Right forelimb (tissue), 1 donor: ENCODE measurements at places on chromosomes 16 and 17.
A peak's percentile ranks its signal among the peaks of the same experiment; 100 is the strongest.

DNA sequence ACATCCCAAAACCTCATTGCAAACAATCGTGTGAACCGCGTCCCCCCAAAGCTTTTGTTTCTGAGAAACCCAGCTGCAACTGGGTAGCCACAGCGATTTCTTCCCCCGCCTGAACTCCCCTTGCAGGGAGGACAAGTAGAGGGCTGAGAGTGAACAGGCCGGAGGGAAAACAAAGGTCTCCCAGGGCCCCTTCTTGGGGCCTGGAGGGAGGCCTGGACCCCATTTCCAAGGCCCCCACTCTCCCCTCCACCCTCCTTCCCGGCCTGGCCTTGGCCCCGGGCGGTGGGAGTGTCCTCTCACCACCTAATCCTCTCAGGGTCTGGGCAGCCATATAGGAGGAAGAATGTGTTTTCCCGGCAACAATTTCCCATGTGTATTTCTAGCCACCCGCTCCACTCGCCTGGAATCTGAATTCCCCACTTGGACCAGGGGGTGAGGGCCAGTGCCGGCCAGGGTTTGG is 2.6 kb downstream of the GLIS2 start:
- no peak for DNase-seq

GRCh38 chr17:28643983-28644786 is 773 bp downstream of the BLTP2 start:
- DNase-seq, result peak; percentile 47

- DNase-seq, result no peak
Measured at GRCh38 chr17:49903523-49903922, 55.7 kb upstream of the TAC4 start.

GRCh38 chr17:37365589-37365988 is 10.2 kb upstream of the C17orf78 start:
- DNase-seq, result no peak

DNA sequence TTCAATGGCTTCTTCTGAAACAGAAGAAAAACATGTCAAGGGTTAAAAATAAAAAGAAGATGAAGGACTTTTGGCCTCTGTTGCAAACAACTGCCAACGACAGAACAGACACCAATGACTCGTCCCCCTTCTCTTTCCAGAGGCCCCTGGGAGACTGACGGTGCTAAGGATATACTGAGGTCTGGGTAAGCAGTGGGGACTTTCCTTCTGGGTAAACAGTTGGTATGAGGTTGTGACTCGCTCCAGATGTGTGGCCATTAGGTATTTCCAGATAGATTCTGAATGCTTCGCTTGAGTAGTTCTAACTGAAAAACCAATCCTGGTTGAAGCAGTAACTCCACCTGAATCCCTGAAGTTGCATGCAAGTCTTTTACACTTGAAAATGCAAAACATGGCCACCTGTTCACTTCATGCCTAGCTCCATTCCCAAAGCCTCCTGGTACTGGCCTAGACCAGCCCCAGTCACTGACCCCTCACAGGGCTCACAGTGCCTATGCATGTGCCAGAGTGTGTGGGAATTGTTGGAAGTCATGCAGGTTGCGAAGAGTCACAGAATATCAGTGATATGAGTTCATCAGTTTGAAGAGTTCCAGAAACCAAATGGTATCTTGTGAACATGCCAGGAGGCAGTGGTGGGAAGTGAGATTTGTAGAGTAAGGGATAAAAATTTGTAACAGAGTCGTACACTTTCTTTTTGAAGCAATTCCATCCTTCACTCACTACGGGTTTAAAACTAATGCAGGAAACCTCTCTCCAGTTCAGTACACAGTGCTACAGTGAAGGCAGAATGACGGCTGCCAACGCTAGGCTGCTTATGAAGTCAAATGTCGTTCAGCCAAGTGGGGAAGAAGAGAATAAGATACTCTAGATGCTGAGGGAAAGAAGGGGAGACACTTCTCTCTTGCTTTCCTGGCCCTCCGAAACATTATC is 217.8 kb downstream of the ZFHX3 start:
- no peak for DNase-seq

DNA sequence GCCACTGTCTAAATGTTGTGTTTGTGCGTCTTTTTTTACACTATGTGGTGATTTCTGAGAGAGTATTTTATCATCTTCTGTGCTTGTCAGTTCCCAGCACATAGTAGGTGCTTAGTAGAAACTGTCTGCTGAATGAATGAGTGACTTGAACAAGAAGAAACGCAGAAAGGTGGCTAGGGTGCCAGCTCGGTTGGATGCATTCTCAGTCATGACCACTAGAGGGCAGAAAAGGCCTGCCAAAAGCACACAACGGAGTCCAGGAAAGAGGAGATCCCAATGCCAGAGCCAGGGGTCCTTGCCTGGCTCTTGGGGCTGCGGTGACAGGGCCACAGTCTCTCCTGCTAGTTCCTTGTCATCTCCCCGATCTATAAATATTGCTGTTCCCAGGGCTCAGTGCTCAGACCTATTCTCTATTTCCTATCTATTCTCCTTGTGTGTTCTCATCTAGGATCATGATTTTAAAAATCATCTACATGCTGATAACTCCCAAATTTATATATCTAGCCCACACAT is 57.3 kb upstream of the CCL1 start:
- peak; percentile 78 for DNase-seq

DNA sequence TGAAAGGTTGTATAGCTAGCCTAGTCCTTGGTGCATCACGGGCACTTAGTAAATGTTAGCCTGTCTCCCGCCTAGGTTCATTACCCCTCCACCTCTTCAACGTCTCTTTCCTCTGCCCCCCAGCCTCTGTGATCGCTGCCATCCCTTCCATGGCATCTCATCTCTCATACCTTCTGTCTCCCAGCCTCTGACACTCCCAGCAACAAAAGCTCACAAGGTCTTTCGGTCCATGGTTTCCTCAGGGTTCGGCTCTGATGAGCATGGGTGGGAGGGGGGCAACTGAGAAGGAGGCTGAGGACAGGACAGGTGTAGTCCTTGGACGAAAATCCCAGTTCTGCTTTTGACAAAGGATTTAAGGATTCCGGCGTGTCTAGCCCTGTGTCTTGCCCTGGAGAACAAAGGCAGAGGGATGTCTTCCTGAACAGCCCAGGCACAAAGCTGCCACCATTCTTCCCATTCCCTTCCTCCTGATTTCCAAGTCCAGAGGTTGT is 16.7 kb downstream of the CCR7 start:
- DNase-seq, result peak; percentile 31
